ENCODE measurements at places on chromosomes 5 and 9.

GRCh38 chr5:132500931-132501628, 10.5 kb upstream of the IRF1 start:
- DNase-seq: no peak

DNA sequence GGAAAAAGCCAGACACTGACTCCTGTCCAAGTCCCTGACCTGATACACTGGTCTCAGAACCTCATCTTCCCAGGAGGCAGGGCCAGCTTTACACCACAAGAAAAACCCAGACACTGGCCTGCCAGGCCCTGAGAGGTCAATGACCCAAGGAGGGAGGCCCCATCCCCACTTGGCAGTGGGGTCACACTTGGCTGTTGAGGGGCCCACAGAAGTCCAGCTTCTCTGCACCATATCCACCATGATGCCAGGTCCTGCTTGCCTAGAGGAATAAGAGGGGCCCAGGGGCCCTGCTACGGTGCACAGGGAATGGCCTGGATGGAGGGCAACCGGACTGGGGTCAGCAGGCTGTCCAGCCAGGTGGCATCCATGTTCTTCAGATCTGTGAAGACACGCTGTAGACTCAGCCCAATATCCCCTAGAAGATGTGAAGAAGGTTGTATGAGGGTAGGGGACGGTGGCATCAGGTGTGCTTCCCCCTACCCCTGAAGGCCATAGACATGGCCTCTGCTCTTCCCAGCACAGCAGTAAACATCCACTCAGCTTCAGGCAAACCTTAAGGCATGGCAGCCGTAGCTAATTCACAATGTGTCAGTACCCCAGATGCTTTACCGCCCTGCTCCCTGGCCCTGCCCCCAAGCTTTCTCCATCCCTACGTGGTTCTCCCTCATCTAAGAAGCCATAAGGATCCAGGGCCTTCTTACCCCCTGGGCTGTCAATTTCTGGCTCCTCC, 6.7 kb downstream of the IRF1 start:
- no peak for DNase-seq

DNA sequence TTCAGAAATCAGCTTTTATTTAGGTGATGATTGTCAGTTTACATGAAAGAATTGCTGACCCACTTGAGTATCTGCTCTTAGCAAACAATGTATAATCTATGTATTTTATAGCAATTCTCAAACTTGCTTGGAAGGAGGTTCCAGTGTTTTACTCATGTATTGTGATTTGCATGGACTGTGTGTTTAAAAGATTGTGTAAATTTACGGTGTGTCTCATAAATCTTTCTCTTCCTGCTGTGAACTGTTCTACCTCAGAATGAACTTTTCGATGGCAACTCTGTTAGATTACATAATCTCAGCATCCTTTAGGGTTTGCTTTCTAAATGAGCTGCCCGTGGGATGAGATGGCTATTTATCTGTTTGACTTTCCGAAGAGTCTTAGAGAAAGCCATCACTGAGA, 122.5 kb downstream of the MEF2C start:
- DNase-seq: no peak

DNA sequence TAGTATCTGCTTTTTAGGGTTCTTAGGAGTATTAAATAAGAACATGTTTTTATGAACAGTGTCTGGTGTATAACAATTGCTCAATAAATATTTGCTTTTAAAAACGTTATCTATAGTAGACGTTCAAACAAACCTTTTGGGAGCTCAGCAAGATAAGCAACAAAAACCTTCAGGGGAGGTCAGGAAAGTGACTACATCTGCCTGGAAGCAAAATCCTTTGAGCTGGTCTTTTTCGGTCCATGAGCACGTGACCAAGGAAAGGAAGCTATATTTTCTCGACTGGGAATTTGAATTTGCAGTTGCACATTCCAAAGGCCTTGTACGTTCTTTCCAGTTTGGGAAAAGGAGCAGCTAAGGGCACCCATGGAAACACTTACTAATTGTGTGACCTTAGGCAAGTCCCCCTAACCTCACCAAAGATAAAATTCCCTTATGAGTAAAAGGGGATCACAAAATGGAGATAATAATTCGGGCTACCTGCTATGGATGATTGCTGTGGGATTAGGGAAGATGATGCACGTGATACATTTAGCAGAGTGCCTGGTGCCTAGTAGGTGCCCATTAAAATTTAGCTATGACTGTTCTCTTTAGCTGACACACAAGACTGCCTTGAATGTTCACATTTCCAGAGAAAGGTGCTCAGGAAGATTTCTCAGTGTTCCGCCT, 45.4 kb downstream of the PTTG1 start:
- DNase-seq: no peak

- DNase-seq: no peak
These were observed 469.3 kb upstream of the DMAC1 start for GRCh38 chr9:8268881-8269280.

- no peak for DNase-seq
These were observed 169.3 kb downstream of the GAPVD1 start for GRCh38 chr9:125431012-125431305.

GRCh38 chr5:75331-76320, 16.3 kb upstream of the PLEKHG4B start:
- no peak for DNase-seq

DNA sequence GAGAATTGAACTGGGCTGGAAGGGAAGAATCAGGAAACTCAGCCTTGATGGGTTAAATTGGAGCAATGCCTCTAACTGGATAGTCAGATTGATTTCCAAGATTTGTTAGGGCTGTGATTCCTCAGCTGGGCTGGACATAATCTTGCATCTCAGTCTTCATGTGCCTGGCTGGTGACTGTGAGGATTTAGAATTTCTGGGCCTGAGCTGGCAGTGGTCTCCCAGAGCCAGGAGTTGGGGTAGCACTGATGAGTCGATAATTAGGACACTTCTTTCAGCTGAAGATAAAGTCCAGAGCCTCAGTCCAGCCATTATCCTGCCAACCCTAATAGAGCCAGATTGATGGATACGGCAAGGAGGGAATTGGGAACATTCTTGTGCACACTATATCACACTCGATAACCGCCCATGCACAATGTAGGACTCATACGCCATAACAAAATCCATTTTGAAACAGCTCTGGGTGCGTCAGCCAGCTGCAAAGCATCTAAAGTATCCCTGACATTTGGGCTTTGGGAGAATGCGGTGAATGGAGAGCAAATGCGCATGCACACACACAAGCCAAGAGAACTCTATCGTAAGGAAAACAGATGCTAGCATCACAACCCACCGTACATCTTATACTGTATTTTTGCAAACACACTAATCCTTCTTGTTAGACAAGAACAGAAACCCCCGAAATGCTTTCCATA, 405.1 kb upstream of the KLF4 start:
- no peak for DNase-seq

GRCh38 chr5:1468629-1469527, 23.6 kb upstream of the SLC6A3 start:
- DNase-seq: no peak

- no peak for DNase-seq
These were observed 50.9 kb downstream of the OSTF1 start for GRCh38 chr9:75139201-75139600.

DNA sequence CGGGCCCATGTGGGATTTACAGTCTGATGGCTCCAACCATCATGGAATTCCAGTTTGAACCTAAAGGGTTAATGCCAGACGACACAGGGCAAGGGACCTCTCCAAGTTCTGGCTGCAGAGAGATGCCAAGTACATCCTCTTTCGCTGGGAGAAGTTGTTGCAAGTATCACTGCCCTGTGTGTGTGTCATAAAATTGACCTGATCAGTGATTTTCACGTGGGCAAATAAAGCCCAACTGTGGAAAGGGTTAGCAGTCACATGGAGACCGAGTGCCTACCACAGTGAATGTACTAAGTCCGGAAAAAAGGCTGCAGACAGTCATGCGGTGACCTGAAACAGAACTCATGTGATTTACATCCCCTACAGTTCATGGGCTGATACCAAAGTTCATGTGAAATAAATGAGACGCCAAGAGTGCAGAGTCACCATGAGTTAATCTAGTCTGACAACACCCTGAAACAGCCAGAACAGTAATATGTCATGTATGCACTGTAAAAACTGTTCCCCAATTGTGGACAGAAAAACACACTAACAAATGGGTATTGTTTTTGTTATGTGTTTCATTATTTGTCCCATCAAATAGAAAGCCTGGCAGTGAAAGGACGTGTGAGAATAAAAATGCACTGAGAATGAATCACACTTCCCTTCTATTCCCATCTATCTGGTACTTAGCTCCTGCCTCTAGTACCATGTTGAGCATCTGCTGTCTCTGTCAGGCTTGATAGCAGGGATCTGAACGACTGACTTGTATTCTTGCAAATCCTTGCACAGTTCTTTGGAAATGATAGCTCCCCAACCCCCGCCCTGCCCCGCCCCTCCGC, 115.7 kb downstream of the SUSD1 start:
- no peak for DNase-seq
